NCI-H2081 (cell line): ENCODE measurements at places on chromosomes 7 and 10.

GRCh38 chr7:148058092-148058491 is 532.5 kb upstream of the C7orf33 start:
- DNase-seq, result peak; percentile 98

DNA sequence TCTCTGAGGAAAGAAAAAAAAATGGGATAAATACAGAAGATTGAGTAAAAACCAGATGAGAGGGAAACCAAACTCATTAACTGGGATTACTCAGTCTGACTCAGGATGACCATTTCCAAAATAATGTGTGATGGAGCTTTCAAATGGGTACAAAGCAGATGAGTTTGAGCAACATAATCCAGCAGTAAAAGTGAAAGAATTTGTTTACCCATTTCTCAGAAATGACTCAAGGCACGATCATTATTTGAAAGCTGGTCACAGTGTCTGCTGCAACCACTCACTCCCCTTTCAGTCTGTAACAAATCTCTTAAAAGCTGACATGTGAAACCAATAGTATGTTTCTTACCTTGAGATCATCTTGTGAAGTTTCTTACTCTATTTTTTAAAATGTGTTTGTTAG is 104.7 kb upstream of the KLF14 start:
- DNase-seq, result no peak

DNA sequence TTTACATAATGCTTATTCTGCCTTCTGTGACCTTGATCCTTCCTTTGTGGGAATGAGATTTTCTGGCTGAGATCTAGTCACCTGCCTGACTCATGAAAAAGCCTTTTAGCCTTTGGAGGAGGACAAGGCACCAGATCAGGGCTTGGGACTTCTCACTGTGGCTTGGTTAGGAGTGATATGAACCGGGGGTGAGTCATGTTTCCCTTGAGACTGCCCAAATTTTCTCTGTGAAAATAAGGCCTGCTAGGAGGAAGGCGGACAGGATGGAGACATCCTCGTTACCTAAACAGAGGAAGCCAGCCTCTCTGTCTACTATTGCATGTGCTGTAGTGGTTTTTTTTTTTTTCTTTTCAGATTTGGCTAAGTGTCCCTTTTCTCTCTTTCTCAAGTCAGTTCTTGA is 57.8 kb downstream of the EVX1 start:
- no peak for DNase-seq

GRCh38 chr10:117014835-117015234 is 9.8 kb upstream of the SHTN1 start:
- DNase-seq, result no peak

DNA sequence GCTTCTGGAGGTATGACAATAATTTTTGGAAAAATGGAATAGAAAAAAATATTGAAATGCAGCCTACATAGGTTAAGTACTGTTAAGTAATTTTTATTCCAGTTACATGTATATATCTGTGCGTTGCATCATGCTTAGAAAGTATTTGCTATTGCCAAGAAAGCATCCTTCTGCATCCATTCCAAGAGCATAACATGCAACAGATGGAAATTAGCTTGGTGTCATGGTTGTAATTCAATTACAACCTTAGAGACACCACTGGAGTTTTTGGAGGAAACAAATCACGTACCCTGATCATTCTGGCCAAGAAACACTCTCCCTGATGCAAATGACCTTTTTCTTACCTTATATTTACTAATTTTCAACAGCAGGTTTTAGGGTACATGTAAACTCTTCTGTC is 1.7 kb downstream of the AKR1B1 start:
- no peak for DNase-seq

DNA sequence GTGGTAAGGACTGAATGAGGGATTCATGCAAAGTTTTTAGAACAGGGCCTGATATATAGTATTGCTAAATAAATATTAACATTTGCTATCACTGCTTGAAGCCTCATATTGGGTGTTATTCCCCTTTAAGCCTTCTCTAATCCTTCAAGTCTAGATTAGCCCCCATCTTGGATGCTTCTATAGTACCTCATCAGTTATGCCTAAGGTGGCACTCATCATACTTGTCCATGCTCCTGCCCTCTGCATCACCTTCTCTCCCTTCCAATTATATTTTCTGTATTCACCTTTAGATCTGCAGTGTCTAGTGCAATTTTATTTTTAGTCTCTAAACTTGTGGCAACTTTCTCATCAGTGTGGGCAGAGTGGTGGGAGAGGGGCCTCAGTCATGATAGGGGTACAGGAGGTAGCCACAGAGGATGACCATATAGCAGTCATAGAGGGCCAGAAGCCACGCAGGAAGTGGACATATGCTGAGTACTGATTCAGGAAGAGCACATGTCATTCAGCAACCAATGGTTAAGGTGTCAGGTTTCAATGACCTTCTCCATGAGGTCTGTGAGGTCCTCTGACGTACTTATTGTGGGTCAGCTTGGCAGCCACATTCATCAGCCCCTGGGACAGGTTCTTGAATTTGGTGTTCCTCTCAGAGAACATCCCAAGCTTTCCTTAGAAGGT is 2.5 kb downstream of the ENTPD1 start:
- no peak for DNase-seq

DNA sequence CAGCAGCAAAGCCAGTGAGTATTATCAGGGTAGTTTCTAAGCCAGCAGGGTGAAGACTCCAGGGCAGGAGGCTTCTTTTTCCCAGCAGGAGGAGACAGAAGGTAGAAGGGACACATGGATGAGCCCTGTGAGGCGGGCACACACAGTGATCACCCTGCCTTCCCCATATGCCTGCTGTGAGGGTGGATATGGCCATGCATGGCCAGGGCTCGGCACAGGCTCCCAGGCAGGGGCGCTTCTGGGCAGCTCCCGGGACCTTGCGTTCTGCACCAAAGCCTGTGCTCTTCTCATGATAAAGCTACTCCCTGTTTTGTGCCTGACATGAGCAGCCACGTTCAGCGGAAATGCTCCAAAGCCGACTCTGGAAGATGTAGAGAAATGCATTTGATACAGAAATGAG is 807.2 kb downstream of the TYW1 start:
- no peak for DNase-seq

- no peak for DNase-seq
These were observed 34.4 kb upstream of the YAE1 start for GRCh38 chr7:39531818-39532217.

- no peak for DNase-seq
These were observed 17.2 kb downstream of the ANK3 start for GRCh38 chr10:60372436-60372835.
